GM04504 (cell line): ENCODE measurements at places on chromosomes 3 and 15.
A peak's percentile ranks its signal among the peaks of the same experiment; 100 is the strongest.

DNA sequence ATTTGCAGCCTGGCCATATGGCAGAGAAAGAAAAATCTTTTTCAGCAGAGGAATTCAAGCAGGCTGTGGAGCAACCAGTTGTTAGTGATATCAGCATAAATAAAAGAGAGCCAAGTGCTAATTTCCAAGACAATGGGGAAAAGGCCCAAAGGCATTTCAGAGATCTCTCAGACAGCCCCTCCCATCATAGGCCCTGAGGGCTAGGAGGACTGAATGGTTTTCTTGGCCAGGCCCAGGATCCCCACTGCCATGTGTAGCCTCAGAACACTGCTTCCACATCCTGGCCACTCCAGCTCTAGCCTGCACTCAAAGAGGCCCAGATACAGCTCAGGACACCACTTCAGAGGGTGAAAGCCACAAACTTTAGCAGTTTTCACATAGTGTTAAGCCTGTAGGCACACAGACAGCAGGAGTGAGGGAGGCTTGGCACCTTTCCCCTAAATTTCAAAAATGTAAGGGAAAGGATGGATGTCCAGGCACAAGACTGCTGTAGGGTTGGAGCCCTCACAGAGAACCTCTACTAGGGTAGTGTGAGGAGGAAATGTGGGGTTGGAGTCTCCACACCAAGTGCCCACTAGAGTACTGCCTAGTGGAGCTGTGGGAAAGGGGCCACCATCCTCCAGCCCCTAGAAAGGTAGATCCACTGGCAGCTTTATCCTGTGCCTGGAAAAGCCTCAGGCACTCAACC lies 191.4 kb downstream of the TBL1XR1 start:
- peak; percentile 2 for DNase-seq

GRCh38 chr15:97929456-97930229 lies 30.9 kb upstream of the ARRDC4 start:
- DNase-seq, result no peak

- DNase-seq, result no peak
Measured at GRCh38 chr3:60660026-60660425, 591.2 kb downstream of the FHIT start.

DNA sequence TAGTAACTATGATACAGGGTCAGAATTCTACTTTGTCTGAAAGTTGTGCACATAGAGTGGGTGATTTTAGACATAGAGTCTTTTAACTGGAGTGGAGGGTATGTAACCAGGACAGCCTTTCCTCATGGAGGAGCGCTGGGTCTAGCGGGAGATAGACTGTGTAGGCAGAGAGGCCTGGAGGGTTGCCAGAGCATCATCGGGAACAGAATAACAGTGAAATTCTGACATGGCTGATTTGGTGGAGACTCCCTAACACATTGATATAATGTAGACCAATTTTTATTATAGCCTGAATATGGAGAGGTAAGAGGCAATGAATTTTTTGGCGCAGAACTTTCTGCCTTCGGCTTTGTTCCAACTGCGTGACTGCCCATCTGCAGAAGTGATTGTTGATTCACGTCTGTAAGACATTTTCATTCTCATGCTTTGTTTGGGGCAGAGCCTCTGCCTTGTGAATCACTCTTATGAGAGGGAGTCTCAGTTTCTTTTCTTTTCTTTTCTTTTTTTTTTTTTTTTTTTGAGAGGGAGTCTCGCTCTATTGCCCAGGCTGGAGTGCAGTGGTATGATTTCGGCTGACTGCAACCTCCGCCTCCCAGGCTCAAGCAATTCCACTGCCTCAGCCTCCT lies 16.0 kb downstream of the LPP start:
- no peak for DNase-seq

DNA sequence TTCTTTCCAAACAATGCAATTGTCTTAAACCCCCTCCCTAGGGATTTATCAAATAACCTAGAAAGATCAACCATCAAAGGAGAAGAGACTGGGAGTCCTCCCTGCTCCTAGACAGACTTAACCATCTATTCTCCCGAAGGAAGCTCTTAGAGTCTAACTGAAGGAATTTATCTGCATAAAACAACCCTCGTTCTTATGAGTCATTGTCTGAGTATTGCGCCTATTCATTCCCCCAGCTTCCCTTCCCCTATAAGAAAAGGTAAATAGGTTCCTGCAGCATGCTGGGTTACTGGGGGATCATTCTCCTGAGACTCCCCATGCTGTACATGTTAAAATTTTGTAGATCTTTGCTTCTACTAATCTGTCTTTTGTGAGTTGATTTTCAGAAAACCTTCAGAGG lies 412.7 kb downstream of the OCA2 start:
- DNase-seq, result no peak

- DNase-seq, result no peak
Measured at GRCh38 chr15:49145651-49146609, 9.5 kb downstream of the COPS2 start.

DNA sequence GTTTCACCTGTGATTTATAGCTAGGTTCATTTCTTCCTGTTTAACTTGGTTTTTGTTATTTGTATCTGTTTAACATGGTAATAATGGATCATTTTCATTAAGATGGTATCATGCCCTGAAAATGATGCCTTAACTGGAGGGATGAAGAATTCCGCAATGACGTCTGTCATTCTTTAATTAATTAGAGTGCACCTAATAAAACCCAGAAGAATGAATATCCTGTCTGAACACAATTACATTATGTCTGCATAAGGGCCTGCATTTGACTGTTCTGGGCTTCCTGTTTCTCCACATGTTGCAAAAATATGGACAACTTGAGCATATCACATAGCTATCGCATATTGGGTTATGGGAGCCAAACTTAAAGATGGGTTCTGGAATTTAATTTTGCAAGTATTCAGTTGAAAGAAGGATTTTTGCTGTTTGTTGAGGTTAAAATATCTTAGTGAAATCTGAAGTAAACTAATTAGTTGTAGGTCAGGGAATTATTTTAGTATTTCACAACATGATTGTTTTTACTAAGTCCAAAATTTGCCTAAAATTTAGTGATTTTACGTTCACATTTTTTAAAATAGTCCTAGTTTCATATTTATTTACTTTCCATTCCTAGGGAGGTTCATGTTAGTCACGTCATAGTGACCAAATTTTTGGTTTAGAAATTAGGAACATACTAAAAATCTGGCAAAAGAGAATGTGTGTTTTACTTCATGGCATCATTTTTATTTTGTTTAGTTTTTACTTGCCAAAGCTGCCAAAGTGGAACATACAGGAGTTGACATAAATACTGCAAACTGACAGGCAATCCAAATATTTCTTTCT lies 321.0 kb upstream of the TGFBR2 start:
- no peak for DNase-seq

DNA sequence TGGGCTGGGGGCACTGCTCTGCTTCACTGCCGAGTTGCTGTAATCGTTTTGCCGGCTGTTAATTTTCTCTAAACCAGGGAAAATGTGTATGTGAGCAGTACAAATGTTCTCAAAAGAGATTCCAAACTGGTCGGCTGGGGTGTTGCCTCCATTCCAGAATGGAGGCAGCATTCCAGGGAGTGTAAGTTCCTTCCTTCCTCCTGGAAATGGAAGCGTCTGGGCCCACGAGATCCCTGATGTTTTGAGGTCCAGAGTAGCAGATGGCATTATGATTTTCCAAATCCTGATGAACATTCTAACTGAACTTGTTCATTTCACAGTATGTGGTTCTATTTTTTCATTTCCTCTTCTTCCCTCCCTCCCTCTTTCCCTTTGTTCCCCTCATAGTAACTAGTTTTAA lies 64.4 kb upstream of the SKOR1 start:
- no peak for DNase-seq

GRCh38 chr3:160577556-160578195 lies 12.3 kb upstream of the KPNA4 start:
- no peak for DNase-seq

GRCh38 chr3:128095222-128095703 lies 28.3 kb downstream of the RUVBL1 start:
- DNase-seq, result peak; percentile 64

GRCh38 chr15:77243135-77243534 lies 172.2 kb upstream of the TSPAN3 start:
- DNase-seq, result no peak

- DNase-seq, result no peak
Measured at GRCh38 chr3:185552358-185552877, at the start of gene LIPH. Gene LIPH, minus strand, starts transcription at chr3:185552588. Its CDS starts 117 bp downstream, at chr3:185552471.

GRCh38 chr15:85718271-85718971 lies 76.3 kb downstream of the KLHL25 start:
- no peak for DNase-seq

GRCh38 chr3:60803216-60804173 lies 447.8 kb downstream of the FHIT start:
- no peak for DNase-seq

DNA sequence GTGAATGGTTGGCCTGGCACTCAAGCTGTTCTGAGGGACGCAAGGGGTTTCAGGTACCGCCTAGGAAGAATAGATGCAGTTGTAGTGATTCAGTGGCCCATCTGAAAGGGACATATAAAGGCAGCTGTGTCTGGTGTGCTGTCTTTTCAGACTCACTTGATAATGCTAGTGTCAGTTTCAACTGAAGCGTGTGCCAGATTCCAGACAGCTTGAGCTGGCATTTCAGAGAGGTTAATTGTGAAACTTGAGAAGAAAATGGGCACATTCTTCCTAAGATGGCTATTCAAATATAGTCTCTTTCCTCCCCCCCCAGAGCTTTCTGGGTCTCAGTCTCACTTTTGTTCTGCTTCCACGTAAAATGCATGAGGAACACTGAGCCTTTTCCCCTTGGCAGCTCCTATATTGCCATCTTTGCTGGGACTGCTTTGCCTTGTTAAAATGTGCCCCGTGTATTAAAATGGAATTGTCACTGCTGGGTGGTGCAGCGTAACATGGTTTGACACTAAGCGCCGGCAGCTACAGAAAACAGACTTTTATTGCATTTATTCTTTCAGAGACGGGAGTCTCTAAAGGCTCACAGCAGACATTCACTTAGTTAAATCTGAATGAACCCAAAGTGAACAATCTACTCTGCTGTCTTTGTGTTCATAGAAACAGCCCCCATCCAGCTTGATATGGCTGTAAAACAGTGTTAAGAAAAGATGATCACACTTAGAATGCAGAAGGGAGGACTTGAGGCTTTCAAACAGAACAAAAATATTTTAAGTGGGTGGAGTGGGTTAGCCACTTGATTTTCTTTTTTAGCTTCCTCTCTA lies 478.7 kb downstream of the RBMS3 start:
- DNase-seq, result no peak

DNA sequence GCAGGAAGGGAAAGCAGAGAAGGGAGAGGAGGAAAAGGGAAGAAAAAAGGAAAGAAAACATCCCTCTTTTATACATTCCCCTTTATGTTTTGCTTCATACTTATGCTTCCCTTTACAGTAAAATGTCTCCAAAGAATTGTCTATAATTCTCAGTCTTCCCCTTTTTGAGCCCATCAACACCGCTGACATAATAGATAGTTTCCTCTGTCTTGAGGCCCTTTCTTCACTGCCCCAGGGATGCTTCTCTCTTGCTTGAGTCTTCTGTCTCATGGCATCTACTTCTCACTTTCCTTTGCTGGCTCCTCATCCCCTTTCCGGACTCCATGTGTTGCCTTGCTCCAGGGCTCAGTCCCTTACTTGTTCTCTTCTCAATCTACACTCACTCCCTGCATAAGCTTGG lies 99.7 kb upstream of the DAZL start:
- DNase-seq, result no peak

- no peak for DNase-seq
Measured at GRCh38 chr3:38645076-38645475, 4.4 kb downstream of the SCN5A start.
